ENCODE measurements at places on chromosomes 11 and 22. TPM values are rescaled to one million over a fixed set of nuclear protein-coding genes. Genes with fewer than 3 reads are reported as not detected.
A peak's percentile ranks its signal among the peaks of the same experiment; 100 is the strongest.

Gene LUZP2
- total RNA-seq = 0.16 TPM

DNA sequence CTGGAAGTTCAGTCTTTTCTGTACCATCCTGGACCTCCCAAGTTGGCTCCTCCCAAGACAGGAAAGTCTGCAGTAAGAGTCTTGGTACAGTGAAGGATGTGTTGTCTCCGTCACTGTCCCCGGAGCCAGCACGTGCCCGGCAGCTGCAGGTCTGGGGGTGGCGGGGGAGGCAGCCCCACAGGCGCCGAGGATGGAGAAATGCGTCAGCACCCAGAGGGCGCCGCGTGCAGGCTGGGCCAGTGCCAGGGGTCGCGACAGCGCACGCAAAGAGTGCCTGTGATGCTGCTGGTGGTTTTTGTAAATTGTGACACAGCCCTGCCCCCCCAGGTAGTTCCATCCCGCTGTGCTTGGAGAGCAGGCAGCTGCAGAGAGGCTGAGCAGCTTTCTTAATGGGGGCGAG is 1200.5 kb downstream of the BRD1 start:
- peaks cover 56% of the 10 kb centered on the region for H3K27me3 ChIP-seq
- H3K4me1 ChIP-seq = no peaks in the 10 kb centered on the region
- no peaks in the 10 kb centered on the region for H3K36me3 ChIP-seq

DNA sequence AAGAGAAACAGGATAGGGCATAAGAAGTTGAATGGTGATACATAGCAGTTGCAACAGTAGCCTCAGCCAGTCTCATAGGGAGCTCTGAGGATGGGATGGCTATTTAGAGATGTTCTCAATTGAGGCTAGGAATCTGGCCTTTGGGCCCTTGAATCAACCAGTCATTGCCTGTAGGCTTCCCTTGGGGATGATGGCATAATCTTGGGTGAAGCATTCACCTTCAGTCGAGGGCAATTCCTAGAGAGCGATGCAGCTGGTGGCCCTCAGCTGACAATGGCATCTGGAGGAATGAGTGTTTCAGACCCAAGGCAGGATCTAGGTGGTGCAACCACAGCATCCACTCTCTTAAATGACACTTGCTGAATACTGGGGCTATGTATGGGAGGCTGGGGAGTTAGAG is 61.0 kb downstream of the CCDC81 start:
- H3K27me3 ChIP-seq = no peaks in the 10 kb centered on the region
- H3K27ac ChIP-seq = no peak overlapping the region
- ATAC-seq = no peak

DNA sequence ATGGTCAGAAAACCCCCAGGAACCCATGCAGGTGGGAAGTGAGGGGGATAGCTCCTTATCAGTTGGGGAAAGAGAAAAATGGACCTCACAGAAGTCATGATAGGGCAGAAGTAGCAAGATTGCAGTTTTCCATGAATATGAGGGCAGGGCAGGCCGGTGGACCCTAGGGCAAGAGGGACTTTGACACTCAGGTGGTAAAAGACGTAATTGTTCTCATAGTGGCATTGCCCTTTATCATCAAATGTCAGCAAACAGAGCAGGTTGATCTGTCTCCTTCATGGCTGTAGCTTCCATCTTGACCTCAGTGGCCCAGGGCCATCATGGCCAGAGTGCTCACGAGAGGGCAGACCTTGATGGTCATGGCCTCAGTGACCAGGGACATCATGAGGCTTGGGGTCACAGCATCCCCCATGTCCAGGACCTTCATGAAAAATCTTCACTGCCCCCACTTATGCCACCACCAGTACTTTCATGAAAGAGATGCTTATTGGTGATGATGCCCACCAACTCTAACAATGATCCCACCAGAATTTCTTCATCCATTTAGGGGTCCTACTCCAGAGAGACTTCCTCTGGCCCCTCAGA is 127.1 kb downstream of the SNX19 start:
- no peaks in the 10 kb centered on the region for H3K36me3 ChIP-seq
- no peak overlapping the region for H3K27ac ChIP-seq

DNA sequence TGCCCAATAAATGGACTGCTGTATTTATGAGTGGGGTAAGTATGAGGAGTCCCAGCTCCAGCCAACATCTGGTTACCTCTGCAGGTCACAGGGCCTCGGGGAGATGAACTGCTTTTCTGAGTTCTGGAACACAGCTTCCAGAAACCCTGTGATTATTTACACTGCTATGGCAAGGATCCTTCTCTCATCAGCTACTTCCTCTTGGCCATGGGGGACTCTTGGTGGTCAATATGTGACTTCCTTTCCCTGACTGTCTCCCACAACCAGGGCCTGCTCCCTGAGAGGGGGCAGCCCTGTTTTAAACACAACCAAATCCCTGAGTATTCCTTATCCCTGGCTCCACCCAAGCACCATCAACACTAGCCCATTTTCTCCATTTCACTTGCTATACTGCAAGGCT is 10.0 kb downstream of the RHOG start:
- ATAC-seq = no peak
- H3K36me3 ChIP-seq = no peaks in the 10 kb centered on the region
- H3K4me1 ChIP-seq = peaks cover 52% of the 10 kb centered on the region
- no peaks in the 10 kb centered on the region for H3K27me3 ChIP-seq
- H3K27ac ChIP-seq = peak overlapping the region; percentile 19

All from gastroesophageal sphincter (tissue), 4 donors.